ENCODE measurements at places on chromosomes 2 and 18. TPM values are rescaled to one million over a fixed set of nuclear protein-coding genes. Genes with fewer than 3 reads are reported as not detected.

The ALMS1 gene
- total RNA-seq: 16.0 TPM

The MROH2A gene
- not detected for total RNA-seq

The RNU2-63P gene
- not detected for total RNA-seq

The TTC27 gene
- total RNA-seq: 27.7 TPM

The C1GALT1C1L gene
- 0.33 TPM for total RNA-seq

The RAB31 gene
- 33.3 TPM for total RNA-seq

All from mesangial cell (primary cell).